ENCODE measurements at places on chromosomes 11 and 22. TPM values are rescaled to one million over a fixed set of nuclear protein-coding genes. Genes with fewer than 3 reads are reported as not detected.

The PTGDR2 gene
- total RNA-seq: 3.4 TPM

GRCh38 chr11:95296621-95297025 is 65.6 kb upstream of the SESN3 start:
- DNase-seq: no peak

GRCh38 chr11:124656774-124657630 is 16.5 kb downstream of the SIAE start:
- no peak for DNase-seq

GRCh38 chr11:43418197-43418596 is 59.5 kb downstream of the TTC17 start:
- DNase-seq: no peak

GRCh38 chr22:44085743-44086270 is 61.7 kb downstream of the PARVB start:
- peak; percentile 63 for DNase-seq

DNA sequence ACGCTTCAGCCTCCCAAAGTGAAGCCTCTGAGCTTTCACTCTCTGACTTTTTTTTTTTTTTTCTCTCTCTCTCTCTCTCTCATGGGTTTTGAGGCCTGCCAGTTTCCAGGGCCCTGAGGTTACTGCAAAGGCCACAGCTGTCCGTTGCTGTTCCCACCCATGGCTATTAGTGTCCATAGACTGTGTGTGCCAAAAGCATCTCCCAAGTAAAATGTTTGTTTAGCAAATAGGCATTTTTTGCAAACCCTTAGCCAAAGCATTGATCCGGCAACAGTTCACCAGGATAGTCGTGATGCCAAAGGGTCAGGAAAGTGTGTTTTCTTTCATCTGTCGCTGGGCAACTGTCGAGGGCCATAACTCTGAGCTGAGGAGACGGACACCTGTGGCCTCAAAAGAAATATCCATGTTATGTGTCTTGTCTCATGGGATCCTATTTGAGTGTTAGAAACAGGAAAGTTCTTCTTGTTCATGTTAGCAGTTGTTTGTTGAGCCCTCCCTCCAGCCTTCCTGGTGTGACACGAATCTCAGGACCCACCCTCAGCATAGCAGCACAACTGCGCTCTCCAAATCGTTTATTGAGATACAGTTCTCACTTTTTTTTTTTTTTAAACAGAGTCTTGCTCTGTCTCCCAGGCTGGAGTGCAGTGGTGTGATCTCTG is 18.4 kb downstream of the FADS2 start:
- DNase-seq: no peak

DNA sequence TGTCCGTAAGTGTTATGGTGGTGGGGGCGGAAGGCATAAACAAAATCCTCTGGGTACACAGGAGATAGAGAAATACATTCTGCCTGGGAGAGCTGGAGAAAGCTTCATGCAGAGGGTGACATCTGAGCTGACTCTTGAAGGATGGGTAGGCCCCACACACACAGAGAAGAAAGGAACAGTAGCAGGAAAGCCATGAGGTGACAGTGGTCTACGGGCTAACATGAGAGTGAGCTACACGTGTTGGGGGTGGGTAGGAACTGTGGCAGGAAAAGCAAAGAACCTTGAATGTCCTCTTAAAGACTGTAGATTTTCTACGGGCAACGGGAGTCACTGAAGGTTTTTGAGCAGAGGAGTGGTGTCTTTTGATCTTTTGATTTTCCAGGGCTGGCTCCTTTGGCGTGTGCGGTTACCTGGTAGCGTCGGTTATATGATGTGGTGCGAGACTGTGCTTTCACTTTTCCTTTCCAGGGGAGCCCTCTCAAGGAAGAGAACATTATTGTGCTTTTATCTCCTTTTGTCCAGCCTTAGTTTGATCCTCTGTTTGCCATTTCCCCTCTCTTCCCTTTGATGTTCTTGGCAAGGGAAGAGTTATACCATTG is 39.7 kb downstream of the ADAMTS8 start:
- DNase-seq: no peak

DNA sequence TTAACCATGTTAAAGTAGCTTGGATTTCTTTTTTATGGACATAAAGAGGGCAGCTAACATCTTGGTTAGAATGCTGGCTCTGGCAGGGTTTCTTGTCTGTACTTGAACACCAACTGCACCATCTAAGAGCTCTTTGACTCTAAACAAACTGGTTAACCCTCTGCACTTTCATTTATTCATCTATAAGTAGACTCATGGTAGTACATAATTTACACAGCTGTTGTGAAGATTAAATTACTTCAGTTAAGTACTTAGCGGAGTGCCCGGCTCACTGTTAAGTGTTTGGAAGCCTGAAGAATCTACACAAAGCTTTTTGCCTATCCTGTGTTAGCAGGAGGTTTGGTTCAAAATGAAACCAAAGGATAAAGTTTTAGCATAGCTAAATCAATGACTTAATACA is 846.2 kb upstream of the API5 start:
- no peak for DNase-seq

DNA sequence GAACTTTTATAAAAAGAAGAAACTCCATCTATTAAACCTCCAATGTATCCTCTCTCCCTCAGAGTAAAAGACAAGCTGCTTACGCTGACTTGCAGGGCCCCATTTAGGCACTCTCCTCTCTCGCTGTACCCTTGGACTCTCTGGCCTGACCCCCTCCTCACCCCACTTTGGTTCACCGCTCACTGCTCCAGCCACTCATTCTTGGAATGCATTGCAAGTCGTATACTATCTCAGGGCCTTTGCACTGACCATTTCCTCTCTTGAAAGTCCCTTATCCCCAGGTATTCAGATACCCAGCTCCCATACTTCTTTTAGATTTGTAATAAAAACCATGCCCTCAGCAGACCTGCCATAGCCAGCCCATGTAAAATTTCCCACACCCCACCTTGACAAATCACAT is 139.6 kb downstream of the DBX1 start:
- no peak for DNase-seq

- DNase-seq: no peak
These were observed 309.9 kb downstream of the GUCY1A2 start for GRCh38 chr11:106708348-106708747.

GRCh38 chr11:72958791-72959190 is 144.6 kb downstream of the ATG16L2 start:
- no peak for DNase-seq

DNA sequence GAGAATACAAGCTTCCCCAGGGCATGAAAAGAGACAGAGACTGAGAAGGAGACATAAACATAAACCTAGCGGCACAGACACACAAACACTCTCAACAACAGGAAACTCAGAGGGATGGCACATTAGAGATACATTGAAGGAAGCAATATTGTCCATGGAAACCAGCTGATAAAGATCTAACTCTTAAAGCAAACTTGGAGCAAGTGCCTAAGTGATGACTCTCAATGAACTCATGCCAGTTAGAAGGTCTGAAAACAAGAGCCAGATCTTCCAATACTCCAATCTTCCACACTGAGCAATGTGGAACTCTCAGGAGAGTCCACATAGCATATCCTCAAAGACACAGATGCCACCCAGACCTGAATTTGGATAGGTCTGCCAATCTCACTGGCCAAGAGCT is 168.8 kb upstream of the ISX start:
- no peak for DNase-seq
